IPS DF 6.9 (cell line): ENCODE measurements at places on chromosomes 11 and 22.

- DNase-seq: no peak
Measured at GRCh38 chr11:106178361-106178760, 100.9 kb downstream of the AASDHPPT start.

DNA sequence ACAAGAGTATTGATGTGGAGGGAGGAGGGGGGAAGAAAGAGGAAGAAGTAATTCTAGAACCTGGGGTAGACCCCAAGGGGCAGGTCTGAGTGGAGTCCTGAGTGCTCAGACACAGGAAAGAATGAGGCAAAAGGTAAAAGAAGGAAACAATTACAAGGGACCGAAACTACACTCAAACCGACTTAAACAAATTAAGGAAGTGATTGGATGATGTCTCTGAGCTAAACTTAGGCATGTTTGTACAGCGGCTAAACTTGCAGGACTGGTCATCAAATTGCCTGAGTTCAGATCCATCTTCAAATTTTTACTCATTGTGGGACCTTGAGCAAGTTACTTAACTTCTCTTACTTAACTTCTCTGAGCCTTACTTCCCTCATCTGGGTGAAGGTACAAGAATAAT is 86.3 kb upstream of the LRRC55 start:
- no peak for DNase-seq

DNA sequence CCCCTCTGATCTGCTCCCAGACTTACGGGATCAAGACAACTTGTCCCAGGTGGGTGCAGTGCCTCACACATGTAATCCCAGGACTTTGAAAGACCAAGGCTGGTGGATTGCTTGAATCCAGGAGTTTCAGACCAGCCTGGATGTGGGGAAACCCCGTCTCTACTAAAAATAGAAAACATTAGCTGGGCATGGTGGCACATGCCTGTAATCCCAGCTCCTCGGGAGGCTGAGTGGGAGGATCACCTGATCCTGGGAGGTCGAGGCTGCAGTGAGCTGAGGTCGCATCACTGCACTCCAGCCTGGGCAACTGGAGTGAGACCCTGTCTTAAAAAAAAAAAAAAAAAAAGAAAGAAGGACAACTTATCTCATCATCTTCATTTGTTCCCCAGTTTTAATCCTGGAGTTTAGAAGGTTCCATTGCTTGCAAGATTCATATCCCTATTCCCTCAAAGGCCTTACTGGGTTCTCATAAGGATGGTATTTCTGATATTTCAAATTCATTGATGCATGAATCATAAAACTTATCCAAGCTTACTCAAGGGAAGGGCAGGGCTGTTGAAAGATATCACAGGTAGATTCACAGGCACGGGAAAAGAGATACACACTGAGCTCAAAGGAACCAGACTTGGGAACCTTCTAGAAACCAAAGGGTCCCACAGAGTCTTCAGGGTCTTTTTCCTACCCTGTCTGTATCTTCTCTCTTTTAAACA is 14.6 kb downstream of the ENDOD1 start:
- DNase-seq: no peak

GRCh38 chr11:45305874-45306623 is 19.9 kb upstream of the SYT13 start:
- DNase-seq: no peak

GRCh38 chr11:59866397-59866796 is at the start of gene TCN1:
Gene TCN1 (minus strand): TSS chr11:59866487. CDS start chr11:59866470, 17 bp downstream.
- DNase-seq: no peak

DNA sequence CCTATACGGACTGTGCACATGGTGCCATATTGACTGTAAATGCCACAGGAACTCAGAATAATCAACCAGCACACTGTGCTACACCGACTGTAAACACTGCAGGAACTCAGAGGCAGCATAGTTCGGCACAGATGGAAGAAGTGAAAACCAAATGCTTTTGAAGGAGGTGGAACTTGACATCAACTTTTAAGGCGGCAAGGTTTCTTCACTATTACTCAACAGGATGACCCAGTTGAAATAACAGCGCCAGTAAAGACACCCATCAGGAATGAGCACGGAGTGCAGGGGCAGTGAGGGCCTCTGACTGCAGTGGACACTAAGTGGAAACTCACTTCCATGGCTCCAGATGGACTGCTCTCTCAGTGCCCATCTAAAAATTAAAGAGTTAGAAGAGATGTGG is 15.7 kb downstream of the TESMIN start:
- DNase-seq: no peak

DNA sequence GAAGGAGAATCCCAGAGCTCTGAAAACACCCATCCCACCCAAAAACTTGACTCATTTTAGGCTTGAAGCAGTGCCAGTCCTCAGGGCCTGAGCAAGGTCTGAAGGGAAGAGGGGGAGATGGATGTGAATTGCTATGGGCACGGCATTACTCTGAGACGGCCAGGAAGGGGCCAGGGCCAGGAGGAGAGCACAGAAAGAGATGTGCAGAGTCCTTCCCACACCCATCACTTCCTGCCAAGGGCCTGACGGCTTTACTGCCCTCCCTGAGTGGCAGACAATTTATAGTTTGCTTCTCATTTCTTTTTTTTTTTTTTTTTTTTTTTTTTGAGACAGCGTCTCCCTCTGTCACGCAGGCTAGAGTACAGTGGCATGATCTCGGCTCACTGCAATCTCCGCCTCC is 22.5 kb downstream of the TAB1 start:
- DNase-seq: no peak

DNA sequence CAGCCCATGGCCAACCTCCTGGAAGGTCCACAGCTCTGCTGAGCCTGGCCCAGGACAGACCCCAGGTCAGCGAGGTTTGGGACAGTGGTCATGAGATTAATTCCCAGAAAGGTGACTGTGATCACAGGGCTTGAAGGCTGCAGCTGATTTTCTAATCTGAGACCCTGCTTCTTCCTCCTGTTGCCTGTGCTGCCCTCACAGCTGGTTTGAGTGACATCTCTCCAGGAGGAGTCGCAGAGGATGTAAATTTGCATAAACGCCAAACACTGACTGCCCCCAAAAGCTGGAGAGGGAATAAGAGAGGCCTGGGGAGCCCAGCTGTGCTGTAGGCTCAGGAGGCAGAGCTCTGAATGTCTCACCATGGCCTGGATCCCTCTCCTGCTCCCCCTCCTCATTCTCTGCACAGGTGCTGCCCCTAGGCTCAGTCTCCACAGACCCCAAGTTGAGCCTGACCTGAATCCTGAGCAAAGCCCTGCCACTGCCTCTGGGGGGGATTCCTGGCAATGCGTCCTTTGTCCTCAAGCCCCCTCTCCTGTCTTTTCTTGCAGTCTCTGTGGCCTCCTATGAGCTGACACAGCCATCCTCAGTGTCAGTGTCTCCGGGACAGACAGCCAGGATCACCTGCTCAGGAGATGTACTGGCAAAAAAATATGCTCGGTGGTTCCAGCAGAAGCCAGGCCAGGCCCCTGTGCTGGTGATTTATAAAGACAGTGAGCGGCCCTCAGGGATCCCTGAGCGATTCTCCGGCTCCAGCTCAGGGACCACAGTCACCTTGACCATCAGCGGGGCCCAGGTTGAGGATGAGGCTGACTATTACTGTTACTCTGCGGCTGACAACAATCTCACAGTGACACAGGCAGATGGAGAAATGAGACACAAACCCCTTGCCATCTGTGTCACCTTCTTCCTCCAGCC is 23.8 kb downstream of the GGTLC2 start:
- DNase-seq: no peak

GRCh38 chr11:67301951-67302516 is 1.3 kb upstream of the SSH3 start:
- no peak for DNase-seq

- DNase-seq: no peak
Measured at GRCh38 chr11:11312738-11313137, 40.3 kb downstream of the CSNK2A3 start.

DNA sequence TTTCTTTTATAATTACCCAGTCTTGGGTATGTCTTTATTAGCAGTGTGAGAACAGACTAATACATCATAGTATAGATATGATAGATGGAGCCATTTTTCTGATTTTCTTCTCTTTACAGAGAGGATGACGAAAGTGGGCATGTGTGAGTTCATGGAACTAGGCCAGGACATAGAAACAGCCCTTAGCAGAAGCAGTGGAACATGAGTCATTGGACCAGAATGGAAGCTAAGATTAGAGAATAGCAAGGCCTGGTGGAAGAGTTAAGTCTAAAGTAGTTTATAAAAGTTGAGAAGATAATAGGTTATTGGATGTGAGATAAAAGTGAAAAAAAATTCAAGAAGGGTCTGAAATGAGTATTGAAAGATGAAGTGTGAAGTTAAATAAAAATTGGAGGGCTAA is 97.0 kb upstream of the MPPED2 start:
- no peak for DNase-seq

DNA sequence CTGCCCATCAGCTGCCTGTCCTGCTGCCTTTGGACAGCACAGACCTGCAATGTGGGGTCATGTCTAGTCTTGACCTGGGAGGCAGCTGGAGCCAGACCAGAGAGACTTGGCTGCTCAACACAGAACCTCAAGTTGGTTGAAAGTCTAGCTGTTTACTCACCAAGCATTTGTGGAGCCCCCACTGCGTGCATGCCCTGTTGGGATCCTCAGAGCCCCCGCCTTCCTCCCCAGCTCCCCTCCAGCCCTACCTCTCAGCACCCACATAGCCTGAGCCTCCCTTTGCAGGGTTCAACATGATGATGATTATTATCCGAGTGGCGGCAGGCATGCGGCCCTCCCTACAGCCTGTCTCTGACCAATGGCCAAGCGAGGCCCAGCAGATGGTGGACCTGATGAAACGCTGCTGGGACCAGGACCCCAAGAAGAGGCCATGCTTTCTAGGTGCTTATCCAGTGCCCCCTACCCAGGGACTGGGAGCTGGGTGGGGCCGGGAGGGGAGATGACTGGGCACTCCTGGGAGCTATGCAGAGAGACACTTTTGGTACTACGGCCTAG is 8.3 kb downstream of the ANKK1 start:
- DNase-seq: no peak

DNA sequence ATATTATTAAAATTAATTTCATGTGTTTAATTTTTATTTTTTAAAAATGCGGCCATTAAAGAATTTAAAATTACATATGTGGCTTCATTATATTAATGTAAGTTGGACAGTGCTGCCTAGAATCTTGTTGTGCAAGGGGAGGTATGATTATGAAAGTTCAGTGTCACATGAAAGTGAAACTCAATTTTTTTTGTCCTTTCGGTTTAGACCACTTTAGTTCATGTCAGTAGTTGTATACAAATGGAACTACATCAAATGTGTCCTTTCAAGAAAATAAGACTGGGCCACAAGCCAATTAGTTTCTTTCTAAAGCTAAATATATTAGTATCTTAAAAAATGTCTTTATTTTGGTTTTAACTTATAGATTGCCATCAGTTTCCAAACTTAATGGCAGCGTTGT is 35.7 kb downstream of the TBCEL start:
- no peak for DNase-seq

- DNase-seq: no peak
Measured at GRCh38 chr11:35038211-35038928, 100.6 kb upstream of the CD44 start.

GRCh38 chr11:101508370-101508769 is 75.4 kb downstream of the TRPC6 start:
- DNase-seq: no peak

DNA sequence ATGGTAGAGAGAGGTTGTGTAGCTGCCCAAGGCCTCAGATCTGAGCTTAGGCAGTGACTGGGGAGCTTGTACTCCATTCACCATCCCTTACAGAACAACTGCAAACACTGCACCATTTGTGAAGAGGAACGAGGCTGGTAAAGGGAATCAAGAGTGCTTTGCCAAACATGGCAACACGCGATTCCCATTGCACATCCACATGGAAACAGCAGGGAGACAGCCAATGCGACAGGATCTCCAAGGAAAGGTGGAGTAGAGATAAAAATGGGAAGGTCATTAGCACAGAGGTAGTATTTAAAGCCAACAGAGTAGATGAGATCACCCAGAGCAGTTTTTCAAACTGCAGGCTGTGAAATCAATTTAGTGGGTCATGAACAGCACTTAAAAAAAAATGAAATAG is 42.0 kb downstream of the TCF20 start:
- DNase-seq: no peak

DNA sequence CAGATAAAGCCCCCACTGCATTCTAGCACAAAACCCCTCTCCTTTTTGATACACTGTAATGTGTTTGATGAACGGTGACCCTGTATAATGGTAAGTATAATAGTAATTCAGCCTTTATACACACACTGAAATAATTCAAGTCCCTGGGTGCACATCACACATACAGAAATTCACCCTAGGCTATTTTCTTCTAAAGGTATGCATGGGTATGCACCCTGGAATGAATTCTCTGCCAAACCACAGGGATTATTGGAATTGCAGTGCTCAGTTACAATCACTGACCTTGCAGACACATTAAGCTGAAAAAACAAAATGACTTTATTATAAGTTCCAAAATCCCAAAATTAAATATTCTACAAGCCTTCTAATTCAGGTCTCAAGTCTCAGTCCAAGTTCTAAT is 245.9 kb upstream of the FAT3 start:
- DNase-seq: no peak
